DND-41 (cell line): ENCODE measurements at places on chromosomes 4 and X.

DNA sequence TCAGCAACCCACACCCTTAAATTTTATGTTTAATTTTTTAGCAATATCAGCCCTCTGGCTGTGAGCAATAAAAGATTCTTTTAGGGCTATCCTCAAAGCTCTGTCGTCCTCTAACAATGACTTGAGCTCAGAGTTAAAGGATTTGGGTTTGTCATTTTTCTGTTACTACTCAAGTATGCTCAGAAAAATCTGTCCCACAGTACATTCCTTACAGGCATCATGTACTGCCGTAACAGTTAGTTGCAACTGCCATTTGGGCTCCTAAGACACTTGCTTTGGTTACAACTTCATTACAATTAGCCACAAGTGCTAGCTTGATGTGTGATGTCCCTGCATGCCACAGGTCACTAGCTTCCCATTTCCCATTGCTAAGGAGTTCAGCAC, 33.2 kb downstream of the COQ2 start:
- DNase-seq, result no peak

GRCh38 chrX:24024819-24025740, 1.9 kb downstream of the KLHL15 start:
- peak; percentile 90 for DNase-seq

DNA sequence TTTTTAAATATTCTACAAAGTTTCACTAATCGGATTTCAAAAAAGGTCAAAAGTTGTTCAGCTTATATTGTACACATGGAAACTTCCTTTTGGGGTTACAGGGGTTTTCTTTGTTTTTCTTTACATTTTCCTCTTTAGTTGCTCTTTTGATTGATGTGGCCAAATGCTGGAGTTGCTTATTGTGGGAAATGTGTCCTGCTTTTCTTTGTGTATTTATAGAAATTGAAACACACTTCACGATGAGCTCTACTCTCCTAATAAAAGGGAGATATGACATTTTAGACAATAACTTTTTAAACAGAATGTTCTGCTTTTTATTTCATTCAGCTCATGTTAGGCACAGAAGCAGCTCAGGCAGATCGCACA, 50.7 kb upstream of the SPRY1 start:
- no peak for DNase-seq

DNA sequence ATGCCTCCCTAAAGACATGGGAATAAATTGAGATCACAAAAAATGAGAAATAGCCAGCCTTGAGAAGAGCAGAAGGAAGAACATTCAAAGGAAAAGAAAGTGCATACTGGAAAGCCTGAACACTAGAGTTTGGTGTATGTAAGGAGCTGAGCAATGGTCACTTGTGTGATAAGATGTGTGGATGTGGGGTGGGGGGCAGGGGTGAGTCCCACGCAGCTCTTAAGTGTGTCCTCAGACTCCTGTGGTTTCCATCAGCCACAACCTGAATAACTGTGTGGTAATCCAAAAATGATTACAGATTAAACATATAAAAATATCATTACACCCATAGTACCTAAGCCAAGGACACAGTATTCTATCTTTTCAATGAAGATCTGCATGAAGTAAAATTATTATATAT, 59.9 kb downstream of the ELOVL6 start:
- DNase-seq, result no peak

DNA sequence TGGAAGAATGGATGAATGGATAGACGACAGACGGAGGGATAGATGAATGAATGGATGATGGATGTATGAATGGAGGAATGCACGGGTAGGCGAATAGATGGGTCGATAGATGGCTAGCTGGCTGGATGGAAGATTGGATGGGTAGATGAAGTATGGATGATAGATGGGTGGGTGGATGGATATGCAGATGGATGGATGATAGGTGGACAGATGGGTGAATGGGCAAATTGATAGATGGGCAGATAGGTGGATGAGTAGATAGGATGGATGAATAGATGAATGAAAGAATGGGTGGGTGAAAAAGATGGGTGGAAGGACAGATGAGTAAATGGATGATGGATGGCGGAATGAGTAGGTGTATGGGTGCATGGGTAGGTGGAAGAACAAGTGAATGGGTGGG, 57.3 kb downstream of the EVC2 start:
- no peak for DNase-seq

DNA sequence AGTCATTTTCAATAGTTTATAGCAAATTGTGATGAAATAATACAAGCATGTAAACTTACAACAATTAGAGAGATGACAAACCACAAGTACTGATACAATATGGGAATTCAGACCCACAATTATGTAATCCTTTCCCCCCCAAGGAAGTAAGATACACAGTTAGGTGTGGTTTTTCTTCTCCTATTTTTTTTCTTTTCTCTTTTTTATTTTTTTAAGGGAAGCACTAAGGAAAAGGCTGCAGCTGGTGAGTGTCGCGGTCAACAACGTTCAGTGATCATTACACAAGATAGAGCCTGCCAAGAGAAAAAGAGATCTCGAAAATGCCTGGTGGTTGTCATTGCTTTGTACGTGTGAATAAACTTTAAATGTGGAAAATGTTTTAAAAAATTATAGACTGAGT, 9.8 kb downstream of the NDNF start:
- peak; percentile 9 for DNase-seq

GRCh38 chrX:107716816-107717700, 58.5 kb downstream of the TSC22D3 start:
- peak; percentile 73 for DNase-seq

DNA sequence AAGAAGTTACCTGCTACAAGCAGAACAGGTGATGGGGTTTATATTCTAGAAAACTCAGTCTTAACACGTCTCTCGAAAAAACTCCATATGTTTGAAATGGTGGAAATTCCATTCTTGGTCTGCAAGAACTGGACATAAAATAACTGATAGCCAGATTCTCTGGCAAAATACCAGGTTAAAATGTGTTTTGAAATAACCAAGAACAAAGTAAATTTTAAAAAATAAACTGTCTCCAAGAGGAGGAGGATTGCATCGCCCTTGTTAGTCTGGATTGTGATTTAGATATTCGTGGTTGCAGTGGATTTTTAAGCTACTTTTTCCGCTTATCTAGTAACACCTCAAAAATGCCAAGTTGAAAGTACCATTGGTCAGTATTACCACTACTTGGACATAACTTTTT, 40.8 kb downstream of the CENPU start:
- no peak for DNase-seq

GRCh38 chrX:129496625-129497024, 26.7 kb downstream of the SMARCA1 start:
- no peak for DNase-seq
